ENCODE measurements at places on chromosomes 11 and 22.

GRCh38 chr22:30245181-30245984 is 1.2 kb downstream of the LIF start:
- no peak for DNase-seq

DNA sequence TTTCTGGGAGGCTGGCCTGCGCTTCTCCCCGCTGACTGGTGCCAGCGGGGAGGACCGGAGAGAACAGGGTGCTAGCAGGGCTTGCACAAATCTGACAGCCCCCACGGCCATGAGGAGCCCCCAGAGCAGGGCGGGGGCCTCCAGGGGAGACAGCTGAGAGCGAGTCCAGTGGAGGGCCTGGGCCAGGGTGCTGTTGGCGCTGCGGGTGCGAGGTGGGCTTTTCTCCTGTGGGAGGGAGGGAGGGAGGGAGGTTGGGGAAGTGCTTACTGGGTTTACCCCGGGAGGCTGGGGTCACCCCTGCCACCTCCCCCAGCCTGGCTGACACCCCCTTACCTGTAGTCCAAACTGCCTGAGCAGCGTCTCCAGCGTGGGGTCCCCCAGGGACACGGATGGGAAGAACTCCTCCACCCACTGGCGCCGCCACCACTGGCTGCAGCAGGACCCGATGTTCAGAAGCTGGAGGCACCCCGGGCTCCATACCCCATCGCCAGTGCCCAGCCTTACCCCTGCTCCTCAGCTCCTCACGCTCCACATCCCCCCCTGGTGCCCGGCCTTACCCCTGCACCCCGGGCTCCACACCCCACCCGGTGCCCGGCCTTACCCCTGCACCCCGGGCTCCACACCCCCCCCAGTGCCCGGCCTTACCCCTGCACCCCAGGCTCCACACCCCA is 3.9 kb downstream of the LMF2 start:
- DNase-seq, result peak; percentile 55

DNA sequence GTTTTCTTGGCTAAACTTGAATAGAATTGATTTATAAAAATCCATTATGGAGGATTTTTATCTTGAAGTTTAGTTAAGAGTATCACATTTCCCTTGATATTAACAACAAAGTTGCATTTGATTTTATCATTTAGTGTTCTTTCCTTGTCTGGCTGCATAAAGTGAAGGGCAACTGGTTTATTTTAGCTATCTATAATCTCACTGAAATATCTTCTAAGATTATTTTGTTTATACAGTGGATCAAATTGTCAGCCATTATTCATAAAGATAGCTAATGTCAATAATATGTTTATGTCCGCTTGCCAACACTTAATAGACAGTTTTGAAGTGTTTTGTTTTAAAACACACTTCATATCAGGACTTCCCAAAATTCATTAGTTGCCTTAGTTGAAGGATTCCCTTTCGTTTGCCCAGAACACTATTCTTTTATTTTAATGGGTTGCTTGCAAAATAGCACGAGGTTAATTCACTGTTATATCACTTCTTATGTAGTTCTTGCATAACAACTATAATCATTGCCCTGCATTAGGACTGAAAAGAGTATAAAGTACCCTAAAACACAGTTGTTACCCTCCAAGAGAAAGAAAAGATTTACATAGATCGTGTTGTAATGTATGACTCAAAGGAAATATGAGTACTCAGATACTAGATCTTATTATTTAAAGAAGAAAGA is 73.0 kb downstream of the MSANTD4 start:
- DNase-seq, result no peak

DNA sequence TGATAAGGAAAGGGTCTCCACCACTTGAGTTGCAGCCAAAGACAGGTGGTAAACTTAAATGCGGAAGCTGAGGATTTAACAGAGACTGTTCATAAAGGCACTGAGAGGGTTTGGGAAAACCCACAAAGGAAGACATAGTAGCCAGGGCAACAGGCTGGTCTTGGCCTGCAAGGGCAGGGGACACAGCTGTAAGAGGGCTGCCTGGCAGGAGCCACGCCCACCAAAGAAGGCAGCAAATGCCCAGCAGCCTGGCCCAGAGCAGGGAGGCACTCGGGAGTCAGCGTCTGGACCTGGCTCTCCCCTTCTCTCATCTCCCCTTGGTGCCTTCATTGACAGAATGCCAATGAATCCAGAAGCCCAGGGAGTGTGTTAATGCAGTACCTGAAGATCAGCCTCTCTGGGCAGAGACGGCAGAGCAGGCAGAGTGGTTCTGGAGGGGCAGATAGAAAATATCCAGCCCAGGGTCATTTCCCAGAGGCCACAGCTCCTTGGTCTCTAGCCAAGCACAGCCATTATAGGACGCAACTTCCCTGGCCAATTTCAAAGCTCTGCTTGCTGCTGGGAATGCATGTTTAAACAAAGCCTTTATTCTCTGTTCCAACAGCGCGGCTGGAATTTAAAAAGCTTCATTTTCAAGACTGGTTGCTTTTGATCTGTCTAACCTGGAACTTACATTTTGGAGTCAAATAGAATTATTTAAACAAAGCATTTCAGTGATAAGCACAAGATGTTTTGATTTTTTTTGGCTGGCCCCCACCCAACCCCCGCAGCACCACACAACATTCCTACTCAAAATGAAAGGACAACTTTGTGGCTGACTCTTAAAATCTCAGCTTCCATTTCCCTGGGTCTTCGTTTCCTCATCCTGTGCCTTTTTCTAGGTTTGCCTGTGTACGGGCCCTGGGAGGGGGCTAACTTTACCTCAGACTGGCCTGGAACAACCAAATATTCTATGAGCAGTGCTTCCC is 125.6 kb upstream of the LMO1 start:
- DNase-seq, result peak; percentile 15

- no peak for DNase-seq
Measured at GRCh38 chr11:82505379-82505778, 228.3 kb downstream of the FAM181B start.

GRCh38 chr11:120344302-120345004 is 8.2 kb downstream of the ARHGEF12 start:
- DNase-seq, result peak; percentile 92

- no peak for DNase-seq
Measured at GRCh38 chr11:10885703-10886363, 28.0 kb upstream of the ZBED5 start.

GRCh38 chr22:23751441-23751996 is 607 bp upstream of the ZNF70 start:
- DNase-seq, result peak; percentile 66

DNA sequence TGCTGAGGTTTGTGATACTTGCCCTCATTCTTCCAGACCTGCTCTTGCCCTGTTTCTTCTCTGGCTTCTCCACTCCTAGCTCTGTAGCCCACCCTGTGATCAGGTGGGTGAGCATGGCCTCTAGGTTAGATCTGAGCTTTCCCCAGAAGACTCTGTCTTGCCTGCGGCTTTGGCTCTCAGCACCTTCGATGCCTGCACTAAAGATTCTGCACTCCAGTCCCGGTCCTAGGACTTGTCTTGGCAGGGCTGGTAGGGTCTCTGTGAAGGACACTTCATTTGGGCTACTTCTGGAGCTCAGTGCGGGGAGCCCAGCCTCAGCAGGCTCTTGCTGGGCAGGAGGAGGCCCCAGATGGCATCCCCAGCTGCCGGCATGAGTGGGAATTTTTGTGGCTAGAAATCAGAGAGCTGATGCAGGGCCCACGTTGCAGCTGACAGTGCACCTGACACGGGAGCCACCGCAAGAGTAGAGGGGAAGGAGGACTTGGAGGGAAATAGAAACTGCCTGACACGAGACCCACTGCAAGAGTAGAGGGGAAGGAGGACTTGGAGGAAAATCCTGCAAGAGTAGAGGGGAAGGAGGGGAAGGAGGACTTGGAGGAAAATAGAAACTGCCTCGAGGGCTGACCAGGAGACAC is 226.9 kb upstream of the B3GAT1 start:
- no peak for DNase-seq

DNA sequence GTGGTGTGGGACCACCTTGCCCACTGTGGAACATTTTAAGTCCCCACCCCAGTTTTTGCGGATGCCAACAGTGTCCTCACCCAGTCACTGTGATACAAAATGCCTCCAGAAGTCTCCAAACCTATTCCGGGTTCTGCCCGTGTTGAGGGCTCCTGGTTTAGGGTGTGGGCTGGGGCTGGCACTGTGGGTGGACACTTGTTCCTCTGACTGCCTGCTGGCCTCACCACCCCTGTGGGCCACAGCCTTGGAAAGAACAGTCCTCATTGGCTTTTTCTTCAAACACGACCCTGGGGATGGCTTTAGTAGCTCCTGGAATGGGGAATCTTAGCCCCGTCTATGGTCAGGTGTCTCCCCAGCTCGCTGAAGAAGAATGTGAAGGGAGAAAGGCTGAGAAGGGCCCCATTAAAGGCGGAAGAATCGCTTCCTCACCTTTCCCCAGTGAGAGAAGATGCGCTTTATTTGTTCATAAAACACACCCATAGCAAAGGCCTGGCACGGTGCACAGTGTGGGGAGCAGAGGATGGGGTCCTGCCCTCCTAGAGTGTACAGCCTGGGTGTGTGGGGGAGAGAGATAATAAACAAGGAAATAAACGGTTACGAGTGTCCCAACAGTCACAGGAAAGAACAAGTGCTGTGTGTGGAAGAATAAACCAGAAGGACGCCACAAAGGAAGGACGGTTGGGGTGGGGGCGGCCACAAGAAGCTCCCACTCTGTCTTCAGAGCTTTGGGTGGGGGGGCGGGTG is 91.6 kb upstream of the SLC22A12 start:
- peak; percentile 93 for DNase-seq

DNA sequence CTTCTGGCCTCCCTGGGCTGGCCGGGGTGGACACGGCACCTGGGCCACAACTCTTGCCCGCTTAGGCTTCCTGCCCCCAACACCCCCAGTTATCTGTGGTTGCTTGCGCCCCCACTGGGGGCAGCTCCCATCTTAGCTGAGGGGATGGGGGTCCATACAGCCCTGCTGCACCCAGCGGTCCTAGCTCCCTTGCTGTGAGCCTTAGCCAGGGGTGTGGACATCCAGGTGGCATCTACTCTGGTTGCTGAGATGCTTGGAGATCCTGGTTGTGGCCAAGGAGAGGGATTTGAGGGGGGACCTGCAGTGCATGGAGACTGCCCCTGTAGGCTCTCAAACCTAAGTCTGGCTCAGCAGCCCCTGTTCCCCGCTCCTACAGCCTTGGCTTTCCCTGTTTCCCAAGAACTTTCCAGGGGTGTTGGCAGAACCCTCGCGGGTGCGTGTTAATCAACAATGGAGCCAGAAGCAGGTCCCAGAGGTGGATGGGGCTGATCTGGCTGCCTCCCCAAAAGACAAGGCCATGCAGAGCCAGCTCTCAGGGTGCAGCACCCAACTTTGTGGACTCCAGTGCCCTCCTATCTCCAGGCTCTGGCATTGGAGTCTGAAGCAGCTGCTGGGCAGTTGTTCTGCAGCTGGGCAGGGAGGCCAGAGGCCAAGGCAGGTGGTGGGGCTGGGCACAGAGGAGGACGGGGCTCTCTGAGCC is 3.3 kb downstream of the KCNQ1 start:
- no peak for DNase-seq

All from hematopoietic multipotent progenitor cell treated with erythropoietin and hydrocortisone succinate and interleukin-3 and kit ligand, for 4 days (in vitro differentiated cells).